Aortic smooth muscle cell (primary cell): ENCODE measurements at places on chromosomes 7 and 10. TPM values are rescaled to one million over a fixed set of nuclear protein-coding genes. Genes with fewer than 3 reads are reported as not detected.

Gene CPA4
- 0.92 and 1.6 TPM in 2 replicates for total RNA-seq

Gene PDE1C
- total RNA-seq, result 0.56 and 0.92 TPM in 2 replicates

Gene EIF3B
- total RNA-seq, result 143 and 180 TPM in 2 replicates

Gene GPR37
- total RNA-seq, result 2.4 and 4.8 TPM in 2 replicates

Gene SEMA3A
- total RNA-seq, result 42.3 and 52.1 TPM in 2 replicates

Gene GPRIN2
- not detected in 2 replicates for total RNA-seq

Gene HOXA13
- not detected in 2 replicates for total RNA-seq
